Nephron progenitor cell (in vitro differentiated cells): ENCODE measurements at places on chromosomes 2 and 18.

DNA sequence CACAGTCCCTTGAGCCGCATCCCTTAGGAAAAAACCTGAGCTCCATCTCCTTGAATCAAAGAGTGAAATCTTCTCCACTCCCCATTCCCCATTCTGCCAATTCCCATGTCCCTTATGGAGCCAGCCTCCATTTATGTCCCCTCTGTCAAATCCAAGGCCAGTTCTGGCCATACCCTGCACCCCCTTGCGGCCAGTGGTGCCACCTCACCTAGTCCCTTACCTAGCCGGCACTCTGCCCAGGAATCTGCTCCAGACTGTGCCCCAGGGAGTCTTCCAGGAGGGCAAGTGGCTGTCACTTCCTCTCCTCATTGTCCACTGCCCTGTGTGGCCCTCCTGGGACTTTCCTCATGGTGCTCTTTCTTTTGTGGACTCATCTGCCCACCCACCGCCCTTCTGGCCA is 195.4 kb upstream of the RMP24 start:
- DNase-seq = no peak

GRCh38 chr2:42930025-42930581 is 137.7 kb upstream of the HAAO start:
- DNase-seq = no peak

DNA sequence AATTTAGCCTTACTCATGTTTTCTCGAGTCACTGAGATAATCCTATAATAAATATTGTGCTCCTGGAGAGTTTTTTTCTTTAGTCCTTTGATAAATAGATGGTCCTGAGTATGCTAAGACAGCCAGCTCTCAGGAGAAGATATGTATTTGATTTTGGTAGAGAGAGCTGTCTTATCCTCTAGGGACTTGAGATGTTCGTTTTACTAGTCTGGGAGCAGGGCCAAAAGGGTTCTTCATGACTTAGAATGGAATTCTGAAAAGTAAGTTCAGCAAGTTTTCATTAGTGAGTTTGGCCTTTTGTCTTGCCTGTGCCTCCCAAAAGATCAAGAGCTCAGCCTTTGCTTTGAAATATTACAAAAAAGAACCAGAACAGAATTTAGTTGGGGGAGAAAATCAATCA is 246.7 kb downstream of the BABAM2 start:
- DNase-seq = no peak

- DNase-seq = no peak
Measured at GRCh38 chr2:234279637-234280036, 217.2 kb downstream of the ARL4C start.

DNA sequence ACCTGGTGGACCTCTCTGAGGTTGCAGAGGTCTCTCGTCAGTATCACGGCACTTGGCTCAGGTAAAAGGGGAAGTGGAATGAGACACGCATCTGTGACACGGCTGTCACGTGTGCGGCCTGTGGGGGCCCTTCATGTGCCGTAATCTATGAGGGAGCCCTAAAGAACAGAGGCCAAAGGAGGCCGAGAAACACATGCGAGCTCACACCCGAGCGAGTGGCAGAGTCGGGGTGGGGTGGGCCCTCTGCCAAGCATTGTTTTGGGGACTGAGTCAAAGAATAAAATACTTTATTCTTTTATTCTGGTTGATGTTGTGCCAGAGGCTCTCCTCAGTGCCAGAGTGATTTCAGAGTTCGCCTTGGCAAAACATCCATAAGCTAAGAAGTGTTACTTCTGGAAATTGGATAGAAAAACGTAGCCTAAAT is 43.3 kb downstream of the PLB1 start:
- no peak for DNase-seq

DNA sequence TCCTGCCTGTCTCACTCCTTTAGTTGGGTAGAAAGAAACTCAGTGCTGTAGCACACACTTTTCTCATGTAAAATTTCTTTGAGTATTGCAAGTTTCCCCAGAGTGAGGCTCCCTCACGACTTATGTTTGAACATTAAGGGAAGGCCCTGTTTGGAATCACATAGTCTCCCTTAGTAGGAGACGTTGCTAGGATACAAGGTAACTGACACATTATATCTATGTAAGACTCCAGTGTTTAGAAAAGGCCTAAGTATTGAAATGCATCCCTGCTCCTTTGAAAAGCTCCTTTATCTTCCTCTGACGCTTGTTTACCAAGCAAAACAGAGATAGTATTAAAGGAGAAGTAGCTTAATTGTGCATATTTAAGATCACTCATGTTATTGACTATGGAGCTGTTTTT is 248.2 kb downstream of the PHLPP1 start:
- no peak for DNase-seq

GRCh38 chr2:201839727-201840126 is 33.4 kb downstream of the CDK15 start:
- DNase-seq = no peak

- no peak for DNase-seq
Measured at GRCh38 chr2:174551697-174552096, 45.9 kb downstream of the WIPF1 start.

GRCh38 chr2:232871835-232872736 is 2.0 kb downstream of the SNORC start:
- DNase-seq = no peak

- no peak for DNase-seq
Measured at GRCh38 chr2:9744256-9745004, 98.8 kb upstream of the TAF1B start.

DNA sequence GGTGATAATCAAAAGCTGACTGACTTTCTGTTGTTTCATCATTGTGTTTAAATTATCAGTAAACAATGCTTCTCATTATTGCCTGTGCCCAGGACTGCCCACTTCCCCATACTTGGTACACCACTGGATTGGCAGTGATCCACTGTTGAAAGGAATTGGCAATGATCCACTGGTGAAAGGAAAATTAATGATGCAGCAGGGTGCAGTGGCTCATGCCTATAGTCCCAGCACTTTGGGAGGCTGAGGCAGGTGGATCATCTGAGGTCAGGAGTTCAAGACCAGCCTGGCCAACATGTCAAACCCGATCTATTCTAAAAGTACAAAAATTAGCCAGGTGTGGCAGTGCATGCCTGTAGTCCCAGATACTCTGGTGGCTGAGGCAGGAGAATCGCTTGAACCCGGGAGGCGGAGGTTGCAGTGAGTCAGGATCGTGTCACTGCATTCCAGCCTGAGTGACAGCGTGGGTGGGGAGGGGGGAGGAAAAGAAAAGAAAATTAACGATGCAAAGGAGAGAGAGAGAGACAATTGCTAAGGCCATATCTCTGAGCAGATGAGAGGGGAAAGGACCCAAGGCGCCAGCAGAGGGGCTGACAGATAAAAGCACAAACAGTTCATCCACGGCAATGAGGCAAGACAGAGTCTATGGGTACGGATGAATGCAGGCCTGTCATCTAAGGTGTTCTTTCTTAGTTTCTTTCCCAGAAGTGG is 10.2 kb upstream of the GTF2A1L start:
- no peak for DNase-seq

DNA sequence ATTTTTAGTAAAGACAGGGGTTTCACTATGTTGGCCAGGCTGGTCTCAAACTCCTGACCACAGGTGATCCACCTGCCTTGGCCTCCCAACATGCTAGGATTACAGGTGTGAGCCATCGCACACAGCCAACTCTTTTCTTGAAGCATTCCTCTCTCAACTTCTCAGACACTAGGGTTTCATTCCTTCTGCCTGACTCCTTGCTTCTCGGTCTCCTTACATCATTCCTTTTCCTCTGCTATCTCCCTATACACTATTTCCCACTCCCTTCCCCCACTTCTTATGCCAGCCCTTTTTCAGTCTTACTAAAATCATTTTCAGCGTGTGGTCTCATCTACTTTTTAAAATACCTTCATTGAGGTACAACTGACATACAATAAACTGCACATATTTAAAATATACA is 6.1 kb downstream of the SOS1 start:
- no peak for DNase-seq

DNA sequence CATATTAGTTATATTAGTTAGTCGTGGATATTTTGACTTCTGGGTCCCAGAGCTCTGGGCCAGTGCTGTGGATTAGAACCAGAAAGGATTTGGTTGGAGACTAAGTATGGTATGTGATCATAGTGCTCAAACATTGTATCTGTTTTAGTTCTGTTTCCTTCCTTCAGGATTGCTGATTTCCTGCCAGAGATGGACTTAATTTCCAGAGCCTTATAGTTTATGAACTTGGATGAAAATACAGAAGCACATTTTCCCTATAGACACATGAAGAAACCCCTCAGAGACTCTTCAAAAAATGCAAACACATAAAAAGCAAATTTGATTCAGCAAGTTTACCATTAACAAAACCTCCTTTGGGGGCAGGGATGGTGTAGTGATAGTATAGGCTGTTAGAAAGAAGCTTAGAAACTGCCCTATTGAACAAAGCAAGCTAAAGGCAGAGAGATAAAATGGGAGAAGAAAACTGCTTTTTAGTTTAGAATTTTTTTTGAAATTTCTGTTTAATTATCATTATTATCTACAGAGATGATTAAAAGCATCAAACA is 88.7 kb upstream of the EFEMP1 start:
- no peak for DNase-seq

- DNase-seq = no peak
Measured at GRCh38 chr2:239502430-239503186, 101.8 kb upstream of the HDAC4 start.

DNA sequence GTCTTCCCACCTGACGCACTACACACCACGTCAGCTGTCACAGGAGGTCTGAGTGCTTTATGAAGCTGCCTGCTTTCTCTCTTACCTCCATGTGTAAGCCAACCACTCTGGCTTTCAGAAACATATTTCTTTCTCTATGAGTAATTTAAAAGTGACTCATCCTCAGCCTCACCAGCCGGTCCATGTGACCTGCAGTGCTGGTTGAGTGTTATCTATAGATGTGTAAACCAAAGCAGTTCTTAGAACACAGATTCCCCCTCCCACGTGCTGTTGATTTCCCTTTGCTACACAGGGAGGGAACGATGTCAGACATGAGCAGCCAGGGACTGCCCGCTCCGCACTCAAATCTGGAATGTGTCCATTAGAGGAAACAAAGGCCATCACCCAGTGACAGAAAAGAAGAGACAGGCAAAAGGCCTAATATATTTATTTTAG is 157.8 kb downstream of the BCL2 start:
- DNase-seq = no peak

DNA sequence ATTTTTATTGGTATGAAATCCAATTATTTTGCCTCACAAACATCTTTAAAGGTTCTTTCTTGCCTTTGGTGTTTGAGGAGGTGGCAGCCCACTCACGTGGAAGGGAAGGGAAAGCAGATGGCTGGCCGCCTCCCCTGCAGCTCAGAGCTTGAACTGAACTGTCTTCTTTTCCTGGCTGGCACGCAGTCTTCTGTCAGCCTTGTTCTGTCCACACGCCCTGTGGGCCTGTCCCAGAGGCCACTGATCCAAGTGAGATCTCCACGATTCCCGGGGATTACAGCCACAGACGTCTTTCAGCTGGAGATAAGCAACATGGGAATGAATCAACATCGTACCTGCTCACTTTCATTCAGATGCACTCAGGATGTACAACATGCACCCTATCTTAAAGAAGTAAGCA is 73.3 kb downstream of the TMEM18 start:
- DNase-seq = no peak

- DNase-seq = no peak
Measured at GRCh38 chr2:240928476-240929363, 22.6 kb downstream of the CROCC2 start.

GRCh38 chr18:9927392-9928063 is 13.7 kb downstream of the VAPA start:
- DNase-seq = no peak

DNA sequence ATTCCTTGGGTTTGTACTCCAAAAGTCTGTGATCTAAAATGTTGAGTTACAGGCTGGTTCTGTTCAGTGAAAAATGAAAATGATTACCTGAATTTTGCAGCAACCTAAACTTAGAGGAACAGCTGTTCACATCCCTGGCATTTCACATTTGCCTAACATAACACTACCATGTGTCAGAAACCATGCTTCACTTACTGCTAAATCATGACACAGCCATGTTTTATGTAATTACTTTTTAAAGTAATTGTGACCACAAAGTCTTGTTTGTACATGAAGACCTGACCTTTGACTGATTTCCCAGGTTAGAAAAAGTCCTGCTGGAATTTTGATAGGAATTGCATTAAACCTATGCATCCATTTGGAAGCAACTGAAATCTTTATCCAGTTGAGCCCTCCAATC is 79.1 kb downstream of the FAM168B start:
- no peak for DNase-seq

- no peak for DNase-seq
Measured at GRCh38 chr2:71781695-71782228, 328.4 kb downstream of the DYSF start.

GRCh38 chr18:24988253-24988840 is 363.6 kb downstream of the ZNF521 start:
- DNase-seq = no peak

GRCh38 chr18:68262690-68263294 is 452.1 kb downstream of the TMX3 start:
- no peak for DNase-seq

- DNase-seq = no peak
Measured at GRCh38 chr18:57982372-57983021, 61.5 kb upstream of the NEDD4L start.

DNA sequence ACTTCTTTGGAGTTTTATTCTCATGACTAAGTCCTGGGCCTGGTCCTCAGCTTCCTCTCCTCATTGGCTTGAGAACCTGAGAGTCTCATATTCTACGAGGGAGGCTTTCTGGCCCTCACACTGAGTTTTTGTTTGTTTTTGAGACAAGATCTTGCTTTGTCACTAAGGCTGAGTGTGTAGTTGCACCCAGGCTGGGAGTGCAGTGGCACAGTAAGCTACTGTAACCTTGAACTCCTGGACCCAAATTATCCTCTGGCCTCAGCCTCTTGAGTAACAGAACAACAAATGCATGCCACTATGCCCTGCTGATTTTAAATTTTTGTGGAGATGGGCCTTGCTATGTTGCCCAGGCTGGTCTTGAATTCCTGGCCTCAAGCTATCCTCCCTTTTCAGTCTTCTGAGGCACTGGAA is 22.6 kb downstream of the PRKRA start:
- no peak for DNase-seq

- DNase-seq = no peak
Measured at GRCh38 chr2:63870679-63871078, 29.0 kb downstream of the UGP2 start.

DNA sequence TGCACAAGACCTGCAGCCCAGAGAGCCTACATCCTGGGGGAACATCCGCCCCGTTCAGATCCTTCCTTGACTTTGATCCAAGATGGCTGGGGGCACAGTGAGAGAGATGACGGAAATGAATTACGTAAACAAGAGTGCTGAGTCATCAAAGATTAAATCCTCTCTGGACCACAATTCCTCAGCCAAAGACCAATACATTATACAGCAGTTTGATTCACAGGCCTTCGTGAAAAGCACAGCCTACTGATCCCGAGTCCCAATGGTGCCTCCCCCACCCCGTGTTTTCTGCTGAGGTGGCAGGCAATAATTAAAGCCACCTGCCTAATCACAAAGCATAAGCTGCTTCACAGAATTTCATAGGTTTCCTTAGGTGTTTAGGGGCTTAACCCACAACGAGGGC is 43.0 kb downstream of the MYO5B start:
- DNase-seq = no peak

GRCh38 chr2:118013221-118013723 is 598 bp downstream of the CCDC93 start:
- DNase-seq = peak; percentile 67

GRCh38 chr2:138742441-138743057 is 37.6 kb downstream of the NXPH2 start:
- no peak for DNase-seq
